Activated naive CD8-positive, alpha-beta T cell treated with anti-CD3 and anti-CD28 coated beads, Interleukin-2, amount 10 ng/mL, durations not matched to agents 7 days and 5 days (primary cell): ENCODE measurements at places on chromosomes 3 and 15. TPM values are rescaled to one million over a fixed set of nuclear protein-coding genes. Genes with fewer than 3 reads are reported as not detected.

TMC3 gene
- not detected for total RNA-seq

SLC22A14 gene
- total RNA-seq: 0.17 TPM

PLA2G4E gene
- total RNA-seq: not detected

PTX3 gene
- total RNA-seq: 0.14 TPM

PLCB2 gene
- total RNA-seq: 174 TPM

DNA sequence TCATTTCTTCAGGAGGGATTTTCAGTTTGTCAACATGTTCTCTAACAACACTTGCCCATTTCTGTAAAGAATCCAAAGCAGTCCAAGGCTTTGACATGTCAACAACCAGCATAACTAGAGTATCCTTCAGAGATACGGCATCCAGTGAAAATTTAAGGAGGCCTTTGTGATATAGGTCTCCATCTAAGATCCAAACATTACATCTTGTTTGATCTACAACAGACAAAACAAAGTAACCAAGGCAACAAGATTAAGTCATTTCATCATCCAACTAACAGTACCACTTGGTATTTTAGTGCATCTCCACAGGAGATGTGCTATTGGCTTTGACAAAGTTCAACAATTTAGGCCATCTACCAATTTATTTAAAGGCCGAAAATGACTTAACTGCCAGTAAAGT, 25.8 kb downstream of the DYNC1LI1 start:
- H3K4me1 ChIP-seq: peaks cover 10% of the 10 kb centered on the region
- H3K27me3 ChIP-seq: no peaks in the 10 kb centered on the region
- H3K4me3 ChIP-seq: no peak overlapping the region
- DNase-seq: no peak
- H3K27ac ChIP-seq: no peak overlapping the region

DNA sequence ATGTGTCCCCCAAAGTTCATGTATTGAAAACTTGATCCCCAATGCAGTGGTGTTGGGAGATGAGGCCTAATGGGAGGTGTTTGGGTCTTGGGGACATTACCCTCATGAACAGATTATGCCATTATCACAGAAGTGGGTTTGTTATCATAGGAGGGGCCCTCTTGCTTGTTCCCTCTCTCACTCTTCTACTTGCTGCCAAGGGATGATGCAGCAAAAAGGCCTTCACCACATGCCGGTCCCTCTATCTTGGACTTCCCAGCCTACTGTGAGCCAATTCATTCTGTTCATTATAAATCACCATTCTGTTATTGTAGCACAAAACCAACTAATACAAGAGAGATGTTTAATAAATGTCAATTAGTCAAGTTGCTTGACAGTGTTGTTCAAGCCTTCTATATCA, 47.2 kb downstream of the FAM227B start:
- H3K36me3 ChIP-seq: peaks cover 10% of the 10 kb centered on the region
- no peak overlapping the region for H3K4me3 ChIP-seq
- H3K4me1 ChIP-seq: peaks cover 3% of the 10 kb centered on the region
- H3K27ac ChIP-seq: no peak overlapping the region
- no peaks in the 10 kb centered on the region for H3K27me3 ChIP-seq

- no peaks in the 10 kb centered on the region for H3K36me3 ChIP-seq
- no peaks in the 10 kb centered on the region for H3K27me3 ChIP-seq
- H3K4me3 ChIP-seq: no peak overlapping the region
- peak overlapping the region; percentile 25 for H3K27ac ChIP-seq
These were observed 167.1 kb upstream of the WNT5A start for GRCh38 chr3:55654123-55654760.

- no peak for DNase-seq
- no peak overlapping the region for H3K4me3 ChIP-seq
These were observed 84.7 kb downstream of the FGF12 start for GRCh38 chr3:192642651-192643050.

GRCh38 chr3:134974624-134975023, 179.6 kb downstream of the EPHB1 start:
- DNase-seq: no peak
- H3K4me1 ChIP-seq: no peaks in the 10 kb centered on the region
- H3K36me3 ChIP-seq: no peaks in the 10 kb centered on the region
- no peak overlapping the region for H3K27ac ChIP-seq
- no peak overlapping the region for H3K4me3 ChIP-seq
- peaks cover 13% of the 10 kb centered on the region for H3K27me3 ChIP-seq

DNA sequence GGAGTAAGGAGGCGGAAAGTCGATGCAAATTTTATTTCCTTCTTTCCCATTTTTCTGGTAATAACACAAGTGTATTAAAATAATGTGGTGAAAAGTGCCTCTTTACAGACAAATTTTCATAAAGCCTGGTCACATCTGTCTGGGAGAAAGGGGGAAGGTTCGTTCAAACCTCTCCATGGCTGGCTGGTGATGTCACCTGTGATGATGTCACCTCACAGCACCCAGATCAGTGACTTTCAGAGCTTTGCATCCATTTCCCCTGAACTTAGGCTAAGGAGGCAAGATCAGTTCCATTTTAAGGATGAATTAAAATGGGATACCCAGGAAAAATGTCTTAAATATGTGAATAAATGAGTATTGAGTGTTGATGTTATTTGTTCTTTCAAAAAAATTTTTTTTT, 34.1 kb downstream of the ATP10A start:
- no peaks in the 10 kb centered on the region for H3K27me3 ChIP-seq
- DNase-seq: no peak
- H3K27ac ChIP-seq: no peak overlapping the region
- H3K4me3 ChIP-seq: no peak overlapping the region
